SW 1271 (cell line): ENCODE measurements at places on chromosomes 2 and 18.
A peak's percentile ranks its signal among the peaks of the same experiment; 100 is the strongest.

- no peak for DNase-seq
Measured at GRCh38 chr2:70834106-70834505, 1.5 kb downstream of the CD207 start.

DNA sequence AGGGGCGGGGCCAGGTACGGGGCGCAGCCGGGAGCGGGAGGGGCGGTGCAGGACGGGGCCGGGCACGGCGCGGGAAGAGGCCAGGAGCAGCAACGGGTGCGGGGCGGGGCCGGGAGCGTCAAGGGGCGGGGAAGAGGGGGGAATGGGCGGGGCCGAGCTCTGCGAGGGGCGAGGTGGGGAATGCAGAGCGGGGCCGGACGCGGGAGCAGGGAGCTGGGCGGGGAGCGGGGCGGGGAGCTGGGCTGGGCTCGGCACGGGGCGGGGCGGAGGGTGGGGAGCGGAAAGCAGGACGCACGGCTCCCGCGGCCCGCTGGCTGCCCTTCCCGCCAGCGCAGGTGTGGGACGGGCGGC lies at the start of gene IMPA2:
Gene IMPA2 (plus strand): TSS at position 316 of the 351 bp plus-strand sequence. CDS start 163 bp downstream, outside the sequence.
- no peak for DNase-seq

GRCh38 chr2:12090072-12090471 lies 343.6 kb downstream of the LPIN1 start:
- DNase-seq: no peak

- DNase-seq: no peak
Measured at GRCh38 chr2:27685577-27685976, 21.9 kb downstream of the SLC4A1AP start.

GRCh38 chr2:166341426-166341825 lies 34.3 kb downstream of the SCN9A start:
- no peak for DNase-seq

- no peak for DNase-seq
Measured at GRCh38 chr2:63058144-63058920, 7.7 kb downstream of the OTX1 start.

GRCh38 chr2:204292439-204292838 lies 252.8 kb upstream of the PARD3B start:
- no peak for DNase-seq

DNA sequence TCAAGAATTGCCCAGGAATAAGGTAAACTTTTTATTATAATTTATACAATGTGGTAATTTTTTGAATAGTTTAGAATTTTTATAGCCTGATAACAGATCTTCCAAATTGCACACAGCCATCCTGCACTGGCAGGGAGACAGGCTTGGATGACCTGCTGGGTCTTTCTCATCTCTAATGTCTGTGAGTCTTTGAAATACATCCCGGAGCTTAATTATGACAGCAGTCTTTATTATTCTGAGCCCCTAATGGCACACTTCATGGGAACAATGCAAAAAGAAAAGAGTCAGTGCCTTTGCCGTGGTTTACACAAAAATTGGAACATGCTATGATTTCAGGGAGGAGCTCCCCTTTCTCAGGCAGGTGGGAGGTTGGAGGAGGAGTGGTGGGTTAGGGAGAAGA lies 71.0 kb downstream of the TMEM182 start:
- DNase-seq: no peak

DNA sequence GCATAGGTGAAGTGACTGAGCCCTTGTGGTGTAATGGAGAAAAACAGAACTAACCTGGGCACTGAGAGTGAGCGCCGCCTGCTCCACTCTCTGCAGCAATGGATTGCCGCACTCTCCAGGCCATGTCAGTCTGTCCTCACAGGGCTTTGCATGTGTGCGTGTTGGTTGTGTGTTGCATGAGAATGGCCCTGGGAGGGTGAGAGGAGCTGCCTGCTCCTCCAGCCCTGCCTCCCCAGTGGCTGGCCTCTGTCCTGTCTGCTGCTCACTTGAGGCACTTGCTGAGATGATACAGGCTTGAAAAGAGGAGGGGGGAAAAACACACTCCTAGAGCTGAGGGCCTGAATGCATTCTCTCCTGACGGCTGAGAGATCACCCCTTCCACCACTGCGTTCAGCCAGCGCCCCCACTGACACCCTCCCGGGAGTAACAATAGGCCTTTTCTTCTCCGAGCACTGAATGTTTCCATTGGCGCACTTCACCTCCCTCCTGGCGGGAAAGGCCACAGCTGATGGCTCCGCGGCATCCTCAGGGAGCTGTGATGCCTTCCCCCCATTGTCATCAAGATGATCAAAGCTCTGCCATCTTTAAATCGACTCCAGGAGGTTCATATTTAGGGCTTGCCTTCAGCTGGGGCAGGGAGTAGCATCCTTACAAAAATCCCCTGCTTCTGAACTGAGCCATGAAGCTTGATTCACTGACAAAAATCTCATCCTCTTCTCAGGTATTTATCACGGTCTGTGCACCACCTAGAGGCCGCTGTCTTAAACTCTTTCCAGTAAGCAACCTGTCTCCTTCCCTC lies 49.9 kb upstream of the DAPL1 start:
- no peak for DNase-seq

DNA sequence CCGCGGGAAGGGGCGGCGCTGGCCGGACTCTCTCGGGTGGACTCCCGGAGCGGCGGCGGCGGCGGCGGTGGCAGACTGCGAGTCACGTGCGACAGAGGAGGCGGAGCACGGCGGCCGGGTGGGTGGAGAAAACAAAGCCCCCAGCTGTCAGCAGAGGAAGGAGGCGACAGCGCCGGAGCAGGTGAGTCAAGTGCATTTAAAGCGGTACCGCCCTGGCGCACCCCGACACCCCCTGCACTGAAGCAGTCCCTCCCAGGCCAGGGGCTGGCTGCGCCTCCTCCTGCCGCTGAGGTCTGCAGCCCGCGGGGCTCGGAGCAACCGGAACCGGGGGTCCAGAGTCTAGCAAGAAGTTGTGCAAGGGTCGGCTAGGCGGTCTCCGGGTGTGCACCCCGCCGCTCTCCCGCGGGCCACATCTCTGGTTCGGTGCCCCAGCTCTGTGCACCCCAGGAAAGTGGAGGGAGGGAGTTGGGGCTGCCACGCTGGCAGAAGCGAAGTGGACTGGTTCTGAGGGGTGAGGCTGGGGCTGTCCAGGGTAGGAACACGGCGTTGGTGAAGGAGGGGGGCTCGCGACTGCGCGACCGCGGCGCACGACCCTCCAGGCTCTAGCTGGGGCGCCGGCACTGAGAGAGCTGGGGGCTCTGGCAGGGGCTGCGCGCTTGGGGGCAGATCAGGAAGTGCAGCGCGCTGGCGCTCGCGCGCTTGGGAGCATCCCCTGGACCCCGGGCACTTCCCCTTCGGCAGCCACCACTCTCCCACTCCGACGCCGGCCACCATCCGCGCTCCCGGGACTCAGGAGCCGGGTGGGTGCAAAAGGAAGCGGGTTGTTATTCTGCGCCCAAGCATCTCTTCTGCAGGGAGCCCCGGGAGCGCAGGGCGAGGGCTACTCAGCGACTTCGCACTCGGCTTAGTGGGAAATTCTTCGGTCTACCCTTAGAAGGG lies 64.0 kb upstream of the MAPRE2 start:
- peak; percentile 69 for DNase-seq

DNA sequence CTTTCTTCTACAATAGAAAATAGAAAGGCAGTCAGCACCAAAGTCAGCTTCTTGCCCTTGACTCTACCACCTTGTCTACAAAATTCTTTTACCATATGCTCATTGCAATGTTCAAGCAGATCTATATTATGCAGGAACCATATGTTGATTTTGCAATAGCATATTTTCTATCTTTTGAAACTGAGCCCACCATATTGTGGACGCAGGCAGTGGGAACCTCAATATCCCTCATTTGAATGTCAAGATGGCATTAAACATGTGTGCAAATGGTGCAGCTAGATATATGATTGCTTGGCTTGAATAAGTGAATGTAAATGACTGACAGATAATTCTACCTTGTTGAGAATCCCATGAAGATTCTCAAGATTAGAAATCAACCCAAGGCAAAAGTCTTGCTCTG lies 412.7 kb upstream of the FSHR start:
- no peak for DNase-seq

GRCh38 chr18:49628119-49628518 lies 66.3 kb downstream of the LIPG start:
- no peak for DNase-seq

- no peak for DNase-seq
Measured at GRCh38 chr18:24259869-24260641, 121.2 kb downstream of the CABYR start.

DNA sequence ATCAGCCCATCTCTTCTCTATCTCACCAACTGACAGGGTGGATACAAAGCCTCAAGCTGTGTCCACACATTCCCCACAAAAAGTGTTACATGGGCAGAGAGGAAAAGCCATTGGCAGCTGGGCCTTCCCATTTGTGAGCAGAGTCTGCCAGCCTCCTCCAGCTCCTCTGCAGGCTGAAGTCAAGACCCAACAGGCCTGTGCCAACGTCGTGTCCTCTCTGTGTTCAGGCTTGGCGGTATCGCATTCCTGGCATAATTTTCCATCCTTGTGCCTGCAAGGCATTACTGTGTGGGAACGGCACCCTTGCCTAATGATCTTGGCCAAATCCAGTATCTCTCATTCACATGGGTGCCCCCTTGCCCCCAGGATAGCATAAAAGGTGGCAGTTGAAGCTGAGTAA lies 41.5 kb upstream of the APCDD1 start:
- no peak for DNase-seq

DNA sequence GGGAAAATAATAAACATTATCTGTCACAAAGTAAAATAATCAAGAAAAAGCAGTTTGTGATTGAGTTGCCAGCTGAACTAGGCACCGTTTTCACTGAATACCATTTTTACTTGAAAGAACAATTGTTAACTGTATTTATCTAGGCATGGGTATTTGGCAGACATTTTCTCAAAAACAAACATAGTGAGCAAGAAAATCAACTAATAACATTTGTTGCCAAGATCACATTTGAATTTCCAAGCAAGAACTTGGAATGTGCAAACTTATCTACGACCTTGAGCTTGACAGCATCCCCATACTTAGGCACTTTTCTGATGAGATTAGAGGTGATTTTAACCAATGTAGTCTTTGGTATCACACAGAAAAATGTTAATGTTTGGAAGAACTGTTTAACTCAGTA lies 16.7 kb downstream of the SS18 start:
- no peak for DNase-seq

GRCh38 chr2:86123328-86123925 lies 17.4 kb downstream of the PTCD3 start:
- DNase-seq: no peak

DNA sequence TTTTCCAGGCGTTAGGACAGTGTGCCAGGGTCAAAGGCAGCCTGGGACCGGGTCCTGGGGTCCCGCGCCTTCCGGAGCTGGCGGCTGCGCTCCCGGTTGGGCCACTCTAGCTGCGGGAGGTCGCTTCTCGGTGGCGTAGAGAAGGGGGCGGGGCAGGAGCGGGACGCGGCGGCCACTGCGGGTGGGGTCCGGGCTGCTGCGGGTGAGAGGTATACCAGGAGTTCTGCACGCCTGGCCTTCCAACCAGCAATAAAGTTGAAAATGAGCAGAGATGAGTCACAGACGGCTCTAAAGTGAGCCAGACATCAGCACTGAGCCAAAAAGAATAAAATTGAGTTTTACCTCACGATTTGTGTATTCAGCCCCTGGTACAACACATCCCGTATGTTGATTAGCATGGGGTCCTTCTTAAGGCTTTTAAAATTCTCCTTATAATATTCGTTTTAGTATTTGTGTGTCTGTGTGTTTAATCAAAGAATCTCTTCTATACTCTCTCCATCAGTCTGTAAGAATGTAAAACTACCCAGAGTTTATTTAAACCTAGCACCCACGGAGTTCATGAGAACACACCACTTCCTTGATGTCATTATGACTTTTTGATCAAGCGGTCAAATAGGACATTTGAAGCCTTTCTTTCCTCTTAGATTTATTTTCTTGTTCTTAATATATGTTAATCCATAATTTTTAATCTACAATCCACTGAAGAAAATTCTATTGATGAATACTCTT lies at the start of gene C1GALT1C1L:
Gene C1GALT1C1L (minus strand): TSS at position 108 of the 729 bp plus-strand sequence. CDS start 107 bp downstream, at position 1.
- no peak for DNase-seq

DNA sequence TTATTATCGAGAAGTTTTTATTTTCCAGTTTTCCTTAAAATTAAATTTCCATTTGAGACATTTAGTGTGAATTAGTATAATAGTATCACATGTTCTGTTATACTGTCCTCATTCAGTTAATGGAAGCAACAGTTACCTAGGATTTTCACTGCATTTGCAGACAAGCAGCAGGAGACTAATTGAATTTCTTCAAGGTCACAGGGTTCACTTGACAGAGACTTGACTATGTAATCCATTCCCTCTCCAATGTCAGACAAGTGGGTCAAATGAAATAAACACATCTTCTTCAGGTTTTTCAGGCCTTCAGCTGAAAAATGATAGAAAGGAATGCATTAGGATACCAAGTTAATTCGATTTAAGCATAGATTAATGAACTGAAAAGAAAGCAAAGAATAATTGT lies 26.7 kb downstream of the NLRC4 start:
- DNase-seq: no peak

GRCh38 chr18:36402765-36403396 lies 105.4 kb downstream of the FHOD3 start:
- DNase-seq: no peak

- DNase-seq: no peak
Measured at GRCh38 chr18:68779169-68779568, 18.7 kb upstream of the CCDC102B start.

DNA sequence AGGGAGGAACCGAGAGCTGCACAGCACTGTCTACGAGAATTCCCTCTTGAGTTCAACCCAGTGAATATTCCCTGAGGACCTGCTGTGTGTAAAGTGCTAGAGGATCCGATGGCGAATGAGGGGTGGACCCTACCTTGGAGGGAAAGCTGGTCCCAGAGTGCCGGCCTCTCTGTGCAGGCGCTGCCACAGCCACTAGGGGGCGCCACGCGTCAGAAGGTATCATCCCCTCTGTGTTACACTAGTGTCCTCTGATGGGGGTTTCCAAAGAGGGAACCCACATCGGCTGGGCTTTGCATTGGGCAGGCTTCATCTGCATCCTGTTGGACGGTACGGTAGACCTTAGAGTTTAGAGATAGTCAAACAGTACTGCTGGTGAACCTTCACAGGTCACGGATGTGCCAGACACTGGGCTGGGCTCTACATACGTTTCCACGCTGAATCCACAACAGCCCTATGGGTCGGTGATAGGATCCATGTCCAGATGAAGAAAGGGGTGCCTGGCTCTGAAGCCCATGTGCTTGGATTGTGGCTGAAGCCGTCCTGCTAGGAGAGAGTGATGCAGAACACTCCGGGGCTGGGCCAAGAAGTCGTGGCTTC lies 39.0 kb downstream of the COA5 start:
- DNase-seq: no peak

GRCh38 chr2:45002686-45003085 lies 6.6 kb downstream of the SIX2 start:
- no peak for DNase-seq

DNA sequence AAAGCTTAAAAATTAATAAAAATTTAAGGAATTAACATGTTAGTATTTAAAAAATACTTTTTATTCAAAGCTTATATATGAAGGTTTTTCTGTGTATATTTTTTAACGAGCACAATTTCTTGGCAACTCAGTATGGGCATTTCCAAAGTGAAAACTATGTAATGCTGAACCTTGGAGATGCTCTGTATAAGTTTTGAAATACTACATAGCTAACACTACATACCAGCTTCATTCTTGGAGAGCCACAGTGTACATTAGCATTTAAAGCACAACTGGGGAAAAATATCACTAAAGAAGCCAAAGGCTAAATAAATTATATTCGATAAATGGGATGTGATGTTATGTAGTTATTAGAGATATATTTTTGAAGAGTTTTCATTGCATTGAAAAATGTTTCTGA lies 446.5 kb downstream of the CCDC85A start:
- DNase-seq: no peak
